Activated CD4-positive, alpha-beta T cell treated with anti-CD3 and anti-CD28 coated beads, Interleukin-2, amount 50 U/mL, for 24 hours (primary cell): ENCODE measurements at places on chromosomes 1 and 21.
A peak's percentile ranks its signal among the peaks of the same experiment; 100 is the strongest.

DNA sequence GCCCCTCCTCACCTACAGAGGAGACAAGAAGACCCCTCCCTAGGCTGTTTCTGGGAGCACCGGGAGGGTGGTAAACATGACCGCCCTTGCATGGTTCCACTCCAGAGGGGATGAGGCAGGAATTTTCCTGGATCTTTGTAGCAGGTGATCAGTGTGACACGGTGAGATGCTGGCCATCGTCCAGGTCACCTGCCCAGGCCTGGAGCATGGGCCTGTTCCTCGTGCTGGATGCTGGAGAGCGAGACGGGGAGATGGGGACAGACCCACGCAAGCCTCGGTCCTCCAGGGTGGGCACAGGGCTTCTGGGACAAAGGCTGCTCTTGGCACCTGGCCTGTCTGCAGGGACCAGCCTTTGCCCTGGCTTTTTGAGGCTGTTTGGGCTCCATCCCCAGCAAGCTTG is 46.2 kb downstream of the DMRTB1 start:
- DNase-seq: no peak

DNA sequence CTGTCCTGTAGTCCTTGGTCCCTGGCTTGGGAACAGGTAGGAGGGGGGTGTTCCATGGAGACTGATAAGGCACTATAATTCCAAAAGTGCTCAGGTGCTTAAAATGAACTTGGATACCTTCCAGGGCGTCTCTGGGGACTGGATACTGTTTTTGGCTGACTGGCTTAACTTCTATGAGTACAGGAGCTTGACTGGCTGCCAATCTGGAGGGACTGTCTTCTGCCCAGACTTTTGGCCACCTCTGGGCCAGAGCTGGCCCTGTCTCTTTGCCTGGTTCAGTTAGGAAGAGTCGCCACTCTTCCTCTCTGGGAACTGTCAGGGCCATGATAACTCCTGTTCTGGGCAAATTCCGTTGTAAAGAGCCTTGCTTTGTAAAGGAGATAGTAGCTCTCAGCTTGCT is 407.0 kb downstream of the TGFB2 start:
- no peak for DNase-seq

GRCh38 chr1:93616221-93616995 is 65.2 kb downstream of the BCAR3 start:
- no peak for DNase-seq

DNA sequence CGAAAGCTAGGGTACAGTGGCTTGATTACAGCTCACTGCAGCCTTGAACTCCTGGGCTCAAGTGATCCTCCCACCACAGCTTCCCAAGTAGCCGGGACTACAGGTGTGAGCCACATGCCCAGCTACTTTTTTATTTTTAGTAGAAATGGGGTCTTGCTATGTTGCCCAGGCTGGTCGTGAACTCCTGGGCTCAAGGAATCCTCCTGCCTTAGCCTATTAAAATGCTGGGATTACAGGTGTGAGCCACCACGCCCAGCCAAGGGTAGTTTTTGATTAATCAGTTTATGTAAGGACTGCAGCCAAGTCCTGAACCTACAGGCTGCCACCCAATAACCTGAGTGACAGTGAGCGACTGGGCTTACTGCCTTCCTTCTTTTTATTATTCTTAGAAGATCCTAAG is 88.3 kb downstream of the PIK3R3 start:
- DNase-seq: no peak

DNA sequence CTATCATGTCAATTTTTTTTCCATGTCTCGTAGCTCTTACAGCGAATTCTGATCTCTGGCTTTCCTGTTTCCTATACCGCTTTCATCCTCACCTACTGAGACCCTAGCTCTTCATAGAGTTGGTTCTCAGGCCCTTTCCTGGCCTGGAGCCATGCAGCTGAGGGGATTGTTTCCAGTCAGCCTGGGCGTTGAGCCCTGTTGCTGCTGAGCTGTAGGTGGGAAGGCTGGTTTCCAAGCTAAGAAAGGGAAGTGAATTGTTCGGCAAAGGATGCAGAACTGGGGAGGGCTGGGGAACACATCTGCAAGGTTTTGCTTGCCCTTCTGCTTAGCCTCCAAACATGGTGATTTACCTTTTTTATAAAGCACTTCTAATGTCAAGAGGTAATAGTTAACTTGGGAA is 41.5 kb downstream of the SPATA46 start:
- no peak for DNase-seq

GRCh38 chr1:78304341-78304740 is 186.4 kb upstream of the PTGFR start:
- no peak for DNase-seq

- no peak for DNase-seq
These were observed 166.6 kb downstream of the DSCAM start for GRCh38 chr21:40680311-40680710.

DNA sequence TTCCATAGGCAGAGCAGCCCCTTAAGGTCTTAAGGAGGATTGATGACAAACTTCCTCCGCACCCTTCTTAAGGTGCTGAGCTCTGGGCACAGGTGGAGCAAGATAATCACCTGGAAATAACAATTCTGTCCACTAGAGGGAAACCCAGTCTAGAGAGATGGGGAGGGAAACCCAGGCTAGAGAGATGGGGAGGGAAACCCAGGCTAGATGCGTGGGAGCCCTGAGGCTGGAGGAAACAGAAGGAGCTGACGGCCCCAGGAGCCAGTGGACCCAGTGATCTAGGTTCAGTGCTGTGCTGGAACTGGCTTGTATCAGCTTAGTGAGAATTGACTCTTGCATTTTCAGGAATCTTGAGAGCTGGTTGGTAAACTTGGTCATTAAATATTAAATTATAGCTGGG is 17.8 kb upstream of the MYCL start:
- DNase-seq: peak; percentile 51

GRCh38 chr21:31459457-31459856 is 115.4 kb upstream of the TIAM1 start:
- DNase-seq: no peak

DNA sequence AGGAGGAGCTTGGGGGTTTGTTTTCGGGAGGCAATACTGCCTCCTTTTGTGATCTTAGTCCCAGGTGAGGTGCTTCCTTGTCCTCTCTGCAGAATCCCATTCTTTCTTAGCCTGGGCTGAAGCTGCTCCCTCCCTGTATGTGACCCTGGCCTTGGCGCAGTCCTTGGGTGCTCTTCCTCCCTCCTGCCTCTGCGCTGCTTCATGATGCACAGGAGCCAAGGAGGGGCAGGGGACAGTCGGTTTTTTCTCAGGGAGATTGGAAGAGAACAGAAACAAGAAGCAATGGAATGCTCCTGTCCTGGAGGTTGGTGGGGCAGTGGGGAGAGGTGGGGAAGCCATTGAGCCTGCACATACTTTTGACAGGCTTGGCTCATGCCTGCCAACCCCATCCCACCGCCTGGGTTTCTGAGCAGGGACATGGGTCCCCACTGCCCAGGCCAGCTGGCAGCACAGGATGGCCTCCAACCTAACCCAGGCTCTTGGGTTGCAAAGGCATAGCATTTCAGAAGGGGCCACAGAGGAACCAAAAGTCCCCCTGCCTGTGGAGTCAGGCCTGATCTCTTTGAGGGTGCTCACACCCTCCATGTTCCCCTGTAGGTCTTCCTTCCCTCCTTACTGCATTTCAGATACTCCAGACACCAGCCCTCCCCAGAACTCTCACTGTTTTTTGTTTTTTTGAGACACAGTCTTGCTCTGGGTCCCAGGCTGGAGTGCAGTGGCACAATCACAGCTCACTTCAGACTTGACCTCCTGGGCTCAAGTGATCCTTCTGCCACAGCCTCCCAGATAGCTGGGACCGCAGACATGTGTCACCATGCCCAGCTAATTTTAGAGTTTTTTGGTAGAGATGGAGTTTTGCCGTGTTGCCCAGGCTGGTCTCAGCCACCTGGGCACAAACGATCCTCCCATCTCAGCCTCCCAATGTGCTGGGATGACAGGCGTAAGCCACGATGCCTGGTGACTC is 16.1 kb downstream of the IL6R start:
- DNase-seq: no peak

GRCh38 chr1:40985161-40985560 is 5.7 kb downstream of the CTPS1 start:
- no peak for DNase-seq

GRCh38 chr21:22421416-22422180 is 1423.4 kb downstream of the NCAM2 start:
- DNase-seq: no peak

- peak; percentile 66 for DNase-seq
These were observed 54.3 kb downstream of the ADARB1 start for GRCh38 chr21:45128613-45129188.

DNA sequence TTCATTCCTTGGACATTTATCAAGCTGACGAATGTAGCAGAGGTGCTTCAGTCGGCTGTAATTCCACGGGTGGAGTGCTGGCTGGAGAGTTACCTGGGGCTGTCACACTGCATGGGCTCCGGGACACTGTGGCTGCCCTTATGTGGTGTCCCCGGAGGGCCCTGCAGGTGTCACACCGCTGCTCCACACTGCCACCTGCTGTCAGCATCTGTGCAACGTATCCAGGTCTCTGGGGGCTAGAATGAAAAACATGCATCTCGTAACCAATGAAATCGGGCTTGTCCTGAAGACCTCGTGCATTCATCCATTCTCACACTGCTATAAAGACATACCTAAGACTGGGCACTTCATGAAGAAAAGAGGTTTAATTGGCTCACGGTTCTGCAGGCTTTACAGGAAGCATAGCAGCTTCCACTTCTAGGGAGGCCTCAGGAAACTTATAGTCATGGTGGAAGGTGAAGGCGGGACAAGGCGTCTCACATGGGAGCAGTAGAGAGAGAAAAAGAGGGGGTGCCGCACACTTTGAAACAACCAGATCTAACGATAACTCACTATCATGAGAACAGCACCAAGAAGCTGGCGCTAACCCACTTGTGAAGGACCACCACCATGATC is 46.7 kb upstream of the PCBP3 start:
- peak; percentile 81 for DNase-seq

- DNase-seq: no peak
These were observed 57.4 kb downstream of the SSX2IP start for GRCh38 chr1:84632673-84633434.

- no peak for DNase-seq
These were observed 160.7 kb upstream of the LMO4 start for GRCh38 chr1:87167848-87168525.

DNA sequence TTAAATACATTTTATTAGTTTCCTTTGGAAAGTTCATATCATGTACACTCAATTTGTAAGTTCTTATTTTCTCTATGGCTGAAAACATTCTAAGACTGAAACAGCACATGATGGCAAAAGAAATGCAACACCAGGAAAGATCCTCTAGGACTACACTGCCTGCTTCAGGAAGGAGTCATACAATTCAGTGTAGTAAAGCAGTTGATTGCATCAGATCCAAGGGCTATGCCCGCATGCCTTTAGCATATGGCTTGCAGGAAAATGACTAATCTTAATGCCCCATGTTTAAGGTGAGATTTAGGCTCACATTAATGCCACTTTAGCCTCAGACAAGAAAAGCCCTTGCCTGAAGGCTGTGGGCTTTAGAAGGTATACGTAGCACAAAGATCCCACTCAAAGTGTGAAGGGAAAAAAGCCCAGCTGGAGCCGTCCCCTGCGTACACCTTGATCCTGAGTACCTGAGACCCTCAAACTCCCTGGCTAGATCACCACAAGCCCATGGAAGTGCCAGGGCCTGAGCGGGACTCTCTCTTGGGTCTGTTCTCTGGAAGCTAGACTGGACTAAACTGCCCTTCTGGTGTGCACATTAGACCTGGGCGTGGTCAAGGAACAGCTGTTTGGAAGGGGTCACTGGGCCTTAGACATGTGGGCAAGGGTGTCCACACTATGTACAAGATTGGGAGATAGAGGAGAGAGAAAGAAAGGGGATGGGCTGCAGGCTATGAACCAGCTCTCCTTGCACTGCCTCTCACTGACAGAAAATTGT is 52.9 kb downstream of the ESRRG start:
- DNase-seq: no peak
